ENCODE measurements at places on chromosomes 7 and 10.

DNA sequence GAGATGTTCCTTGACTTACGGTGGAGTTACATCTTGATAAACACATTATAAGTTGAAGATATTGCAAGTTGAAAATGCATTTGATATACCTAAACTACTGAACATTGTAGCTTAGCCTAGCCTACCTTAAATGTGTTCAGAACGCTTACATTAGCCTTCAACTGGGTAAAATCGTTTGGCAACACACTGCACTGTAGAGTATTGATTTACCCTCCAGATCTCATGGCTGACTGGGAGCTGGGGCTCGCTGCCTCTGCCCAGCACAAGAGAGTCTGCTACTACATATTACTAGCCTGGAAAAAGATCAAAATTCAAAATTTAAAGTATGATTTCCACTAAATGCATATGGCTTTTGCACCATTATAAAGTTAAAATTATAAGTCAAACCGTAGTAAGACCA lies 7.5 kb upstream of the AGR3 start:
- DNase-seq: no peak

- no peak for DNase-seq
Measured at GRCh38 chr10:45246522-45246921, 68.9 kb downstream of the OR13A1 start.

- no peak for DNase-seq
Measured at GRCh38 chr10:117472872-117473271, 69.7 kb upstream of the EMX2 start.

- no peak for DNase-seq
Measured at GRCh38 chr10:8084799-8085198, 30.3 kb downstream of the GATA3 start.

DNA sequence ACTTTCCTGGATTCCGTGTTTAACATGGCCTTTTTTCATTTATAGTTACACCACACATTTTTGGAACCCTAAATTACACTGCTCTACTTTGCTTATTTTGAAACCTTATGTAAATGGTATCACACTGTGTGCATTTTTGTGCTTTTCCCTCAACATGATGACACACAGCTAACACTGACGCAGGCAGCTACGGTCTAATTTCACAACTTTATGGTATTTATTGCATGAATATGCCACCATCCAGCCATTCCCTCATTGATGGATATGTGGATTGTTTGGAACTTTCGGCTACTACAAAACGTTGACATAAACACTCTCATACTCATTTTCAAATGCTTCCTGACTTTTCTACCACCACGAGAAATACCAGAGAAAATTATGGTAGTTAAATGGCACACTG lies 6.9 kb downstream of the PAPOLB start:
- DNase-seq: no peak

DNA sequence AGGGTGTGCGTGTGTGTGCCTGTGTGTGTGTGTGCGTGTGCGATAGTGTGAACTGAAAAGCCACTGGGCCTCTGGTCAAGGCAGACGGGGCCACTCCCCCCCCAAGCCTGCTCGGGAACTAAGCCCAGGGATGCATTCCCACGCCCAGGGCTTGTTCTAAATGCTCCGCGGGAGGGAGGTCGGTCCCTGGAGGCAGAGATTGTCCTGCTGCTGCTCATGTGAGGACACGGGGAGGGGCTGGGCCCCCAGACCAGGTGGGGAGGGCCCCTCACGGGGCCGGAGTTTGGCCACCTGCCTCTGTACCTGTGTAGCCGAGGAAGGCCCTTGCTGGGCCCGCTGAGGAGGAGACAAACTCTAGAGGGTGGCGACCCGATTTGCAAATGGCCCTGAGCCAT lies 93.9 kb downstream of the PDGFA start:
- no peak for DNase-seq

- no peak for DNase-seq
Measured at GRCh38 chr10:122665946-122666345, 33.7 kb downstream of the C10orf120 start.

- DNase-seq: no peak
Measured at GRCh38 chr7:92359801-92360200, 87.5 kb upstream of the GATAD1 start.

GRCh38 chr10:123202506-123202905 lies 48.3 kb downstream of the BUB3 start:
- no peak for DNase-seq

DNA sequence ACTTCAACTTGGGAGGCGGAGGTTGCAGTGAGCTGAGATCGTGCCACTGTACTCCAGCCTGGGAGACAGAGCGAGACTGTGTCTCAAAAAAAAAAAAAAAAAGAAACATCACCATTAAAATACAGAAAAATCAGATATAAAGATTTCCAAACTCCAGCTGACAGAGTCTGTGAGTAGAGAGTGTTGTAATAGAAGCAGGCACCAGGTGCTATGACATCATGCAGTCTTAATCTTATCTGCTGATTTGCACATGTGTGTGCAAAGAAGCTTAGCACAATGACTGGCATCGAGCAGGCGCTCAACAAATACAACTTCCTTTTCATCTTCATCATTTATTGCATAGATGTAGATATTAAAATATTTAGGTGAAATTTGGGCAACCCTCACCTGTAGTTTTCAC lies 92.2 kb downstream of the PRKCQ start:
- no peak for DNase-seq

GRCh38 chr7:31027161-31027965 lies 24.7 kb upstream of the ADCYAP1R1 start:
- no peak for DNase-seq

DNA sequence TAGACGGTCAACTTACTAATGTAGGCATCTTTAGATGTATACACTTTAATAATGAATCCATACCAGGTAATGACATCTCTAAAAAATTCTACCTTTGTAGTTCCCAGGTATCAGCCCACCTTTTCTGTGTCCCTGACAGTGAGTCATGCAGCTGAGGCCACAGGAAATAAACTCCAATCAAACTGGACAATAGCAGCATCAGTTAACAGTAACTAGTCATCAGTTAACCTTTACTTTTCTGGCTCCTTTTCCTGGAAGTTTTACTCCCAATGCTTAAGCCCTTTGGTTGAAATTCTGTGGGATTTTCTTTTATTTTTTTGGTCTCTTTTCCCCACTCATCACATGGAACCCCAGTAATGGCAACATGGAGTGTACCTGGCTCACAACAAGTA lies 617.6 kb downstream of the SORCS3 start:
- no peak for DNase-seq

- no peak for DNase-seq
Measured at GRCh38 chr7:54898659-54899340, 120.0 kb upstream of the EGFR start.

DNA sequence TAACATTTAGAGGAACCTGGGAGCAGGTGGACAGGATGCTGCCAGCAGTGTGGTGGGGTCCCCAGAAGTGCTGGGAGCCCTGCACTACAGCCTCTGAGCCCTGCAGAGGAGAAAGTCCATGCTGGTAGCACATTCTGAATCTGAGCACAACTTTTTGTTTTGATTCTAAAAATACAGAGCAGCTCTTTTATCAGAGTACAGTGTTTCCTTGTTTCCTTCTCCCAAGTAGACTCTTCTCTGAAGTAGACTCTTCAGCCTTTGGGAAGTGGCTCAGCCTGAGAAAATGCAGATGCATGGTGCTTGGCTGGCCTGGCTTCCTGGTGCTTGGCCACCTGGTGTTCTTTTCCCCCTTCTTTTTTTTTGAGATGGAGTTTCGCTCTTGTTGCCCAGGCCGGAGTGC lies 9.1 kb downstream of the ADCY1 start:
- no peak for DNase-seq

DNA sequence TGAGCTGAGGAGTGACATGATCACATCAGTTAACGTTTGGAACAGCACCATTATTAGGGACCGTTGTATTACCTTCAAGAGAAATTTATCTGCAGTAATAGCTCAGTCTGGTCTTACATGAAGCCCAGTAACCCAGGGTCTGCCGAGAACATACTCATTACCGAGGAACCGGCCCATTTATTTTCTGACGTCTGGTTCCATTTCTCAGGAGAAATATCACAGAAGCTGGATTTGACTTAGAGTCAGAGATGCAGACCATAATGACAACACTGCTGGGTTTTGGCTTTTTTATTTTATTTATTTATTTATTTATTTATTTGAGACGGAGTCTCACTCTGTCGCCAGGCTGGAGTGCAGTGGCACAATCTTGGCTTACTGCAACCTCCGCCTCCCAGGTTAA lies 163.1 kb downstream of the CCDC3 start:
- DNase-seq: no peak

DNA sequence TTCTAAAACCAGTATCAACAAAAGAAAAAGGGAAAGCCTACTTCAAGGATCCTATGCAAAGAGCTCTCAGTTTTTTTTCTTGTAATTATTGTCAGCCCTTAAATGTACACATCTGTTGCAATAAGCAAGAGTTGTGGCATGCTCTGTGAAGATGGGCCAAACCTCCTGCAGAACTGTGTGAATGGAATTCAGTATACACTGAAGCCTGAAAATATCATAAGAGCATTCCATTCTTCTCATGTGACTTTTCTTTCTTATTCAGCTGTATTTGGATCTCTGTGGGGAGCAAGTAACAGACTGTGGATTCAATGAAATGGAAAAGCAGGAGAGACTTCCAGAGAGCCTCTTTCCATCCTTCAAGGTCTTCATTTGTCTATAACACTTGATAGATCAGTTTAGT lies 130.7 kb downstream of the SAMD9 start:
- peak; percentile 47 for DNase-seq

- DNase-seq: no peak
Measured at GRCh38 chr10:127687548-127687947, 49.4 kb upstream of the FOXI2 start.

GRCh38 chr7:132501956-132502355 lies 74.3 kb downstream of the PLXNA4 start:
- no peak for DNase-seq

DNA sequence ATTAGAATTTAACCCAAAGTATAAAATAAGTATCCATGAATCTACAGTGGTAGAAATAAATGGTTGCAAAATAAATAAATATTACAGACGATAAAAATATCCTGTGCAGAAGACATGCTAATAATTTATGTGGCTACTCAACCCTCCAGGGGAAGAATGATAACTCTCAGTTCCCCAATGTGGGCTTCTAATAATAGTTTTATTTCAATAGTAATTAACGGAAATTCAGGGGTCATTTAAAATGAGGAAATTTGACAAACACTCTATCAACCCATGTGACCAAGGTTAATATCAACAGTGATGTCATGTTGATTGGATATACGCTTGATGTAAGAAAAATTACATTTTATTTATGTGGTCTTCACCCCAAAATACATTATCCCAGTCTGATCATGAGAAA lies 1082.6 kb upstream of the LRRTM3 start:
- no peak for DNase-seq

- no peak for DNase-seq
Measured at GRCh38 chr7:46449743-46450142, 528.7 kb upstream of the IGFBP3 start.

DNA sequence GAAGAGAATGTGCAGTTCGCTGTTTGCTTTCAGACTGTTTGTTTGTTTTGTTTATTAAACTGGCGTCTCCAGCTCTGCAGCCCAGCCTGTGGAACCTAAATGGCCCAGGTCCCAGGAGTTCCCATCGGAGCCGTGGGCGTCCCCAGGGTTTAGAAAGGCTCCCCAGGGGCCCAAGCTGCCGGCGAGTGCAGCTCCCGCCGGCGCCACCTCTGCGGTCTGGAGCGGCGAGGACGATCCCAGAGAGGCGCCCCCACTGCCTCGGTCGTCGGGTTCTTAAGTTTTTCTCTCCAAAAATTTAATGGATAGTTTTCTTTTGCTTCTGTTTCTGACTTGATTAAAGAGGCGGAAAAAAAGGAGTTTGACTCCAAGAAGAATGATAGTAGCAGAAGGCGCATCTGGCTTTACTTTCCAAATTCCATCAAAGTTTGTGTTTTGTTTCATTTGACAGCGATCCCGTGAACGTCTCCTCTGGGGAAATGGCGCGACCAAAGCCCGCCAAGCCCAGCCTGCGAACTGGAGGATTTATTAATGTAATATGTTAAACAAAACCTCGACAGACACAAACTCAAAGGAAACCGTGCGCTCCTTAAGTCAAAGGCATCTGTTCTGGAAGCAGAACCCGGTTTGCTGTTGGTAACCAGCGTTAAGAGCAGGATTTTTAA lies 718 bp upstream of the FZD1 start:
- DNase-seq: no peak

DNA sequence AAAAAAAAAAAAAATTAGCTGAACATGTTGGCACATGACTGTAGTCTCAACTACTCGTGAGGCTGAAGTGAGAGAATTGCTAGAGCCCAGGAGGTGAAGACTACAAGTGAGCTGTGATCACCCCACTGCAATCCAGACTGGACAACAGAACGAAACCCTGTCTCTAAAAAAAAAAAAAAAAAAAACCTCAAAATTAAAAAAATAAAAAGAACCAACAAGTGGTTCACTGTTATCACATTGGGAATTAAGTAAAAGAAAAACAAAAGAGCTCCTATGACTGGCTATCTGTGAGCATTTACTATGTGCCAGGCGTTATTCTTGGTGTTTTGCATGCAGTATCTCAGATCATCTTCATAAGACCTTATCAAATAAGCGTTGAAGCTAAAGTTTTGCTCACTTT lies 66.0 kb downstream of the ANLN start:
- DNase-seq: no peak

GRCh38 chr7:93307943-93308342 lies 75.8 kb downstream of the VPS50 start:
- DNase-seq: no peak

GRCh38 chr7:141550386-141551093 lies 670 bp upstream of the AGK start:
- no peak for DNase-seq
